OCI-M1 (cell line): ENCODE measurements at places on chromosomes 3 and 15.

DNA sequence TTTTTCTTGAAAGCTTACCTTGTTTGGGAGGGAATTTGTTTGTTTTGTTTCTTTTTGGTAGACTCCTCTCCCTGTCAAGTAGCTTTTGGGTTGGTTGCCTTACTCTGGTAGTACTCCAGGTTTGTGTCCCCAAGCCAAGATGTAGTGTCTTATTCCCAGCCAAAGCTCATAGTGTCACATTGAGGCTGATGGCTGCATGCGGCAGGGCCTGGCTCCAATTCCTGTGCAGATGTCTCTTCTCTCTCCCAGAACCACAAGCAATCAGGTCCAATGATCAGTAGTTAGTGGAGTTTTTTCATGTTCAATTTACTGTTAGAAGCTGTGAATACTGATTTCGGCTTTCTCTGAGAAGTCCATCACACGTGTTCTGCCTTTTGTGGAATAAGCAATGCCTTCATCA is 221.1 kb upstream of the THBS1 start:
- DNase-seq = no peak

GRCh38 chr3:72344236-72344635 is 504.0 kb downstream of the SHQ1 start:
- no peak for DNase-seq

GRCh38 chr3:30222441-30222840 is 384.0 kb upstream of the TGFBR2 start:
- DNase-seq = peak; percentile 19

DNA sequence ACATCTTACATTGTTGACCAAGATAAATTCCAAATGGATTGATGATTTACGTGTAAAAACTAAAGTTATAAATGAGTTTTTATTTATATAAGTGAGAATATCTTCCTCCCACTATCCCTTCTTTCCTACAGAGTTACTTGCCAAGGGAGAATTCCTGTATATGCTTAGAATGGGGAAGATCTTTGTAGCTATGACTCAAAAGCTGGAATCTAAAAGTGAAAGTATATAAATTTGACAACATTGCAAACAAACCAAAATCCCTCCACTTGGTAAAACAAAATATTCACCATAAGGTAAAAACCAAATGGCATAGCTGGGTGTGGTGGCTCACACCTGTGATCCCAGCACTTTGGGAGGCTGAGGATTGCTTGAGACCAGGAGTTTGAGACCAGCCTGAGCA is 52.7 kb upstream of the GCNT3 start:
- DNase-seq = peak; percentile 12

GRCh38 chr3:196985954-196986885 is 17.6 kb upstream of the PIGZ start:
- no peak for DNase-seq

- DNase-seq = no peak
Measured at GRCh38 chr3:134060561-134061385, 31.0 kb upstream of the SLCO2A1 start.

DNA sequence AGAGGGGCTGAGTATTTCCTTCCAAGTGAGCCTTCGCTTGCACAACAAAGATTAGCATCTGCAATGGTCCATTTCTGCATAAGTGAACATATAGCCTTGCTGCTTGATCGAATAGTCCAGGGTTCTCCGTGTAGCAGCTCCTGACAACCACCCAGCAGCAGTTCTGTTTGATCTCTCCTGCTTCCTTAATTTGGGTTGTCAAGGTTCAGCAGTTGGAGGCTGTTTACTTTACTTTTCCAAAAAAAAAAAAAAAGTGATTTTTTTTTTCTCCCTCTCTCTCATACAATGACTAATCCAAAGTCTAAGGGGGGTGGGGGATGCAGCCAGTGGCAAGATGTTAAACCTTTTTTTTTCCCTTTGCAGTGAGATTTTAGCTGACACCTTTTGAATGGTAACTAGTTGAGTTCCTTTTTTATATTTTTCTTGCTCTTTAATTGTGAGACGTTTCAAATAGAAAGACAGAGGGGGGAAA is 3.6 kb downstream of the FOXP1 start:
- peak; percentile 60 for DNase-seq

- DNase-seq = no peak
Measured at GRCh38 chr3:72390841-72391240, 457.4 kb downstream of the SHQ1 start.

GRCh38 chr3:30186741-30187219 is 419.6 kb upstream of the TGFBR2 start:
- DNase-seq = no peak

DNA sequence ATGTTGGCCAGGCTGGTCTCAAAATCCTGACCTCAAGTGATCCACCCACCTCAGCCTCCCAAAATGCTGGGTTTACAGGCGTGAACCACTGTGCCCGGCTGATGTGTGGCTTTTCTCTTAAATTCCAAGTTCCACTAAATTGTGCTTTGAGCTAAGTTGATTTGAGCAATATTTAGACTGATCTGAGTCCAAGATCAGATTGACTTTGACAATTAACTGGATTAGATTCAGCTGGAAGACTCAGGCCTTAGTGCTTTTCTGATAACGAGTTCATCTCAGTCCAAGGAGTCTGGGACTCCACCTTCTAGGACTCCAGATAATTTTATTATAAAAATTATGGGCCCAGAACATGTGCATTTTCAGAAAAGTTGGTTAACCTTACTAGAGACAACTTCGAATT is 94.4 kb upstream of the FAM174B start:
- DNase-seq = no peak

DNA sequence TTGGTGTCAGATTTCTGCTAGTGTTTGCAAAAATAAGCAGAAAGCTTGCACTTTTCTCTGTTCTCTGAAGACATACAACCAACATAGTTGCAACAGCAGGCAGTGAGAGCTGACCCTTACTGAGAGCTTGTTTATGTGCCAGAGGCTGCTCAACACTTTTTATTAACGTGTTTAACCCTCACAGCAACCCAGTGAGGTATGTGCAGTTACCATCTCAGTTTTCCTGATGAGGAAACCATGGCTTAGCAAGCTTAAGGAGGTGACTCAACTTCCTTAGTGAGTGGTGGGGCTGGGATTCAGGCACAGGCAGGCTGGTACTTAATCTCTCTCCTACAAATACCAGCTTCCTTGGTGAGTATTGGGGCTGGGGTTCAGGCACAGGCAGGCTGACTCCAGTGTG is 158.1 kb upstream of the CTDSPL start:
- no peak for DNase-seq

DNA sequence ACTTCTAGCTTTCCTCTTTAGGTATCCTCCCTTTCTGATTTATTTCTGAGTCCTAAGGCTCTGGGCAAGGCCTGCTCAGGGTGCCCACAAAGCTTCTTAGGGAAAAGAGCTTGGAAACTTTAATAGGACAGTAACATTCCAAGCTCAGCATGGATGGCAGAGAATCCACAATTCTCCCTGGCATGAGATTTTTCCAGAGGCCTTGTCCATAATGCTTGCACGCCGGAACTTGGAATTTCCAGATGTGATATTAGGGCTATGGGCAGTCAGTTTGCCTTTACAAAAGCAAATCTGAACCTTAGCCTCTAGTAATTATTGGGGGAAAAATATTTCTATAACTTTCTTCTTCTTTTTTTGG is 139.0 kb upstream of the RBMS3 start:
- no peak for DNase-seq

DNA sequence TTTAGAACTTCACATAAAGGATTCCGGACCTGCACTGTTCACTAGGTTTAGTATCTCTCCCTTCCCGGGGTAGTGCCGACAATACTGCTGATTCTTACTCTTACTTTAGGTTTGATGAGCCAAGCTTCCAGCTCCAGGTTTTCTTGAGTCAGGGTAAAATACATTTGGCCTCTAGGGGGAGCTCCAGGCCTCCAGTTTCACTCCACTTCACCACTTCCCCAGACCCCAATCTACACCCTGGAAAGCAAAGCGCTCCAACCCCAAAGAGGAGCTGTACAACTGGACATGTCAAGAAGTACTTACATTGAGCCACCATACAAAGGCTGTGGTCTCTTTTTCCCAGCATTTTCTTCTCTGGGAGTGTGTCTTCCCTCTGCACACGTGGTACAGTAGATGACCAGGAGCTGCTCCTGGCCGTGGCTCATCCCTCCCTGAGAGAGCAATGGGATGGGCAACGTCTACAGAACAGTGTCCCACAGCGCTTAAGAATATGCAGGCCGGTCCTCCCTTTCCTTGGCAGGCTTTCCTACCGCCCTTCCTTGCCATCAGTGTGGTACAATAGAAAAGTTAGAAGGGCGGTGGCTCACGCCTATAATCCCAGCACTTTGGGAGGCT is 93.9 kb upstream of the CCDC80 start:
- DNase-seq = peak; percentile 89

- DNase-seq = no peak
Measured at GRCh38 chr3:18716101-18716500, 291.0 kb upstream of the SATB1 start.

GRCh38 chr3:167113035-167113830 is 266.9 kb downstream of the ZBBX start:
- no peak for DNase-seq

GRCh38 chr15:65870889-65871533 is 1.7 kb downstream of the RAB11A start:
- DNase-seq = peak; percentile 77

DNA sequence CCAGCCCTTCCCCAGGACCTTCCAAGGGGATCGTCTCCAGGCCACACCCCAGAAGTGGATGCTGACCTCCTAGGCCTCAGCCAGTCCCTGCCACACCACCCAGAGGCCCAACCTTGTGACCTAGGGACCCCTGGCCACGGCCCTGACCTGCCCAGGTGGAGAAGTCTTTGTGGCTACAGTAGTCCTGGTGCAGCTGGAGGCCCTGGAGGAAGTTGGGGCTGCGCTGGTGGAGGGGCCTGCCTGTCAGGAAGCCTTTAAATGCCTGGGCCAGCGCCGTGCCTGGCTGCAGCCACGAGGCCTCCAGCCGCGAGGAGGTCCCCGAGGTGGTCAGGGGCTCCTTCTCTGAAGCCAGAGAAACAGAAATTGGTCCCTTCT is 23.4 kb downstream of the PLA2G4D start:
- DNase-seq = no peak

- no peak for DNase-seq
Measured at GRCh38 chr3:126782536-126782935, 78.5 kb downstream of the CHCHD6 start.

- peak; percentile 98 for DNase-seq
Measured at GRCh38 chr15:66386204-66387123, at the start of gene MAP2K1. MAP2K1 (plus strand) TSS chr15:66386912; CDS start chr15:66387348, 436 bp downstream.

GRCh38 chr15:35440265-35440664 is 105.7 kb downstream of the DPH6 start:
- DNase-seq = no peak

DNA sequence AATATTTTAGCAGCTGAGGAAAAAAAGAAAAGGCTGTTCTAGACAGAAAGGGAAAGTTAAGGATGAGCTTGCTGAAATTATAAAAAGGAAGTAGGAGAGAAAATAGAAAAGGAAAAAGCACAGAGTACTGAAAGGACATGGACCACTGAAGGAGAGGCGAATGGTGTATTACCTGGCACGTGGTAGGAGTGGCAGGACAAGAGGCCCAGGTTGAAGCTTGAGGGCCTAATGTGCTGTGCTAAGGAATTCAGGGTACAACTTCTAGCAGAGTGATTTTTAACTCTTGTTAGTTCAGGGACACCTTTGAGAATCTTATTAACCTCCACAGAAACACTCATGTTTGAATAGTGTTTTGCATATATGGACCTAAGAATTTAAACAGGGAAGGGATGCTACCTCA is 60.0 kb upstream of the CRTC3 start:
- no peak for DNase-seq

DNA sequence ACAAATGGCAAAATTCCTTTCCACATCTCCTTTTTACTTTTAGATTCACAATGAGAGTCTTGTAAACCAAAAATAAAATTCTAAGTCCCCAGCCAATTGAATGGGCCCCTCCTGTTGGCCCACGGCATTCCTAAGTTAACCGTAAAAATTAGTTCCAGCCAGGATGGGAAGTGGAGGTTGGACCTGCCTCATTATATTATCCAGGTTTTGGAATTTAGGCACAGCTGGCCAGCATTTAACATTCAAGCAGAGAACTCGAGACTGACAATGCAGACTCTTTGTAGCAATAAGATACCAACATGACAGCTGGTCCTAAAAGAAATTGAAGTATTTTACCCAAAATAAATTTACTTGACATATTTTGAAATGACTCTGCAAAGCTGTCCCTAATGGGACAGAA is 321.0 kb upstream of the NAALADL2 start:
- no peak for DNase-seq

GRCh38 chr3:145191543-145191942 is 969.4 kb downstream of the PLOD2 start:
- DNase-seq = no peak

- no peak for DNase-seq
Measured at GRCh38 chr3:10815487-10815886, 541 bp upstream of the SLC6A11 start.
